Endodermal cell (in vitro differentiated cells): ENCODE measurements at places on chromosomes 11 and 22.

GRCh38 chr11:70747285-70747684 is 349.0 kb downstream of the CTTN start:
- peaks cover 2% of the 10 kb centered on the region for H3K4me1 ChIP-seq
- no peaks in the 10 kb centered on the region for H3K36me3 ChIP-seq

DNA sequence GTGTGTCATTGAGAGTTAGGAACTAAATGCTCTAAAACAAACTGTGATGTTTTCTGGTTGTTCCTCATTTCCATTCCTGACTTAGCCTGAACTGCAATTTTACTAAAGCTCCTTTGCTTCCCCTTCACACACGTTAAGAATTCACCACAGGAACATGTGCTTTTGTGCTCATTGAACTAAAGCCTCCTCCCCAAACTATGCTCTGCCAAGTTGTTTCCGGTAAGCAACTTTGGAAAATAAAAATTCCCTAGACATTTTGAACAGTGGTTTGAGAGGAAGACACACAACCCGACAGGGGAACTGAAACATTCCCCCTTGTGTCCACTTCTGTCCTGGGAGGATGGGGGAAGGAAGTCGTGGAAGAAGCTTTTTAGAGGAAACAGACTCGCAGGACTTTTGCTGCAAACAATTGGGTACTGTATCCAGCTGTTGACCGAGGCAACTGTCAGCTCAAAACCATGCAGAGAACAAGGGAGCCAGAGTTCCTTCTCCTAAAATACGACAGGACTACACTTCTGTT is 66.9 kb downstream of the GAB2 start:
- no peak overlapping the region for H3K4me3 ChIP-seq
- H3K4me1 ChIP-seq: peaks cover 28% of the 10 kb centered on the region
- H3K36me3 ChIP-seq: peaks cover 6% of the 10 kb centered on the region
- DNase-seq: no peak

DNA sequence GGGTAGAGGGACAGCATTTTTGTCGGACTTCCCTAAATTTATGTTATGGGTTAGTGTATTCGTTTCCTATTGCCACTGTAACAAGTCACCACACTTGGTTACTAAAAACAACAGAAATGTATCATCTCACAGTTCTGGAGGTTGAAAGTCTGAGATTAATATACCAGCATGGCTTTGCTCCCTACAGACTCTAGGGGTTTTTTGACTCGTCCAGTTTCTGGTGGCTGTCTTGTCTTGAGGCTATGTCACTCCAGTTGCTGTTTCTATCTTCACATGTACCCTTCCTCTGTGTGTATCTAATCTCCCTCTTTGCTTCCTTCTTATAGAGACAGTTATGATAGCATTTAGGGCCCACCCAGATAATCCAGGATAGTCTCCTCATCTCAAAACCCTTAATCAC is 9.1 kb upstream of the CCDC179 start:
- DNase-seq: no peak
- H3K27ac ChIP-seq: no peak overlapping the region
- H3K27me3 ChIP-seq: no peaks in the 10 kb centered on the region
- H3K4me1 ChIP-seq: no peaks in the 10 kb centered on the region
- no peaks in the 10 kb centered on the region for H3K36me3 ChIP-seq
- no peak overlapping the region for H3K4me3 ChIP-seq

- H3K36me3 ChIP-seq: no peaks in the 10 kb centered on the region
- DNase-seq: no peak
- H3K27me3 ChIP-seq: no peaks in the 10 kb centered on the region
- H3K4me3 ChIP-seq: no peak overlapping the region
- H3K4me1 ChIP-seq: peaks cover 9% of the 10 kb centered on the region
- no peak overlapping the region for H3K27ac ChIP-seq
Observed at GRCh38 chr22:36898690-36899089, 14.7 kb upstream of the CSF2RB start.

- no peaks in the 10 kb centered on the region for H3K4me1 ChIP-seq
- no peak overlapping the region for H3K27ac ChIP-seq
- no peaks in the 10 kb centered on the region for H3K27me3 ChIP-seq
- no peak for DNase-seq
Observed at GRCh38 chr22:46454504-46455269, 82.7 kb downstream of the CELSR1 start.

GRCh38 chr22:46381142-46381541 is 45.6 kb downstream of the TRMU start:
- no peaks in the 10 kb centered on the region for H3K27me3 ChIP-seq
- H3K36me3 ChIP-seq: peaks cover 18% of the 10 kb centered on the region
- H3K4me1 ChIP-seq: peaks cover 12% of the 10 kb centered on the region
- H3K4me3 ChIP-seq: no peak overlapping the region

DNA sequence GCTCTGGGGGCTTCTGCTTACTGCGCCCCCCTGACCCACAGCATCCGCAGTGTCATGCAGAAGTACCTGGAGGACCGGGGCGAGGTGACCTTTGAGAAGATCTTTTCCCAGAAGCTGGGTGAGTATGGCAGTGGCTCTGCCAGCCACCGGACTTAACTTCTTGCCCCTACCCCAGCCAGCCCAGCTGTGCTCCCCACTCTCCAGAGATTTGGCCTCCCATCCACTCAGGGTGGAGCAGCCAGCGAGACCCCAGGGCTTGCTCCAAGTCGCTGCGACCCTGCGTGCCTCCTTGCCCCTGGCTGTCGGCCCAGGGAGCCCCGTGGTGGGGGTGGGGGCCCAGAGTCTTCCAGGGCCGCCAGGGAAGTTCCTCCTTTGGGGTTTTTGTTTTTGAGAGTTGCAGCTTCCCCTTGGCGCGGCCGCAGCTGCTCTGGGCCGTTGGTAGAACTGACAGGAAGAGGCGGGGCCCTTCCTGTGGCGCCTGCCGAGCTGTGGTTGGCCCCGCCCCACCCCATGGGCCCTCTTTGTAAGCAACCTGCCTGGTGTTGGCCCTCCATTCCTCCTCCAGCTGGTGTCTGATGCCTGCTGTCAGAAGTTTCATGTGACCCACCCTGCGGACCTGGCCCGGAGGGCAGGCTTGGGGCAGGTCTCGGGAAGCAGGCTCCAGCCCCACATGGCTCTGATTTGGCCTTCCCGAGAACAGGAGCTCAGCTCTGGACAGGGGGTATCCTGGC is 11.1 kb downstream of the GRK2 start:
- peak; percentile 89 for DNase-seq
- H3K36me3 ChIP-seq: peaks cover 12% of the 10 kb centered on the region
- peak overlapping the region; percentile 82 for H3K27ac ChIP-seq
- H3K4me1 ChIP-seq: no peaks in the 10 kb centered on the region
- no peaks in the 10 kb centered on the region for H3K27me3 ChIP-seq

DNA sequence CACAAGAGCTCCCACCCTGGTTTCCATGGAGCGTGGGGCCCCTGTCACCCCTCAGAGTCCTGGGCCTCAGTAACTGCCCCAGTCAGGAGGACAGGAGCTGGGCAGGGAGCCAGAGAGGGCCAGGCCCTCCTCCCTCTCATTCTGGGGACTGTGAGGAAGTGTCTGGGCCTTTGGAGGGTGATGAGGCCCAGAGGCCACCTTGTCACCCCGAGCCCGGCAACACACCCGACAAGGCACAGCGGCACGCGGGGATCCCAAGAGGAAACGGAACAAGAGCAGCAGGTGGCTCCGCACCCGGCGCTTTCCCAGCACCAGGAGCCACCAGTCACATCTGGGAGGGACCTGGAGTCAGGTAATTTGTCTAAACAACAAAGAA is 72.1 kb downstream of the CELSR1 start:
- H3K4me3 ChIP-seq: no peak overlapping the region
- H3K27me3 ChIP-seq: no peaks in the 10 kb centered on the region
- no peak overlapping the region for H3K27ac ChIP-seq
- DNase-seq: no peak
- no peaks in the 10 kb centered on the region for H3K4me1 ChIP-seq

- H3K27ac ChIP-seq: no peak overlapping the region
- H3K4me1 ChIP-seq: no peaks in the 10 kb centered on the region
- no peak for DNase-seq
- H3K27me3 ChIP-seq: no peaks in the 10 kb centered on the region
- H3K4me3 ChIP-seq: no peak overlapping the region
Observed at GRCh38 chr22:45616432-45616831, 55.2 kb upstream of the ATXN10 start.

- no peak overlapping the region for H3K4me3 ChIP-seq
- no peaks in the 10 kb centered on the region for H3K4me1 ChIP-seq
- H3K36me3 ChIP-seq: peaks cover 11% of the 10 kb centered on the region
- no peaks in the 10 kb centered on the region for H3K27me3 ChIP-seq
- no peak for DNase-seq
Observed at GRCh38 chr11:65645710-65646109, 7.8 kb downstream of the SIPA1 start.

DNA sequence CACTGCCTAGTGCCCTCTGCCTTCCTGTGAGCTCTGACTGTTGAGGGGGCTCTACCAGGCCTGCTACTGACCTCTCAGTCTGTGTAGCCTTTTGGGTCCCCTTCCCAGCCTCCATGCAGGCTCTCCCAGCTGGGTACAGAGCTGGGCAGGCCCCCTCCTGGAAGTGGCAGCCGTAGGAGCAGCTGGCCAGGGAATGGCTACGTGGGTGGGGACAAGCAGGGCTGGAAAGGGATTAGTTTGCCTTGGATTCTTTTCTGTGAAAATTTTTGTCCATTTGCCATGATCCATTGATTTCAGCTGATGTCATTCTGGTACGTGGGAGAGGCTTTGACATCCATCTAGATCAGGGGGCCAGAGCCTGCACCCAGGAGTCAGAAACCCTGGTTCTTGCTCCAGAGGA is 23.9 kb upstream of the NECTIN1 start:
- H3K4me1 ChIP-seq: no peaks in the 10 kb centered on the region
- H3K27ac ChIP-seq: no peak overlapping the region
- H3K36me3 ChIP-seq: no peaks in the 10 kb centered on the region

GRCh38 chr11:131897956-131898355 is 527.5 kb downstream of the NTM start:
- H3K36me3 ChIP-seq: no peaks in the 10 kb centered on the region
- no peak overlapping the region for H3K4me3 ChIP-seq

DNA sequence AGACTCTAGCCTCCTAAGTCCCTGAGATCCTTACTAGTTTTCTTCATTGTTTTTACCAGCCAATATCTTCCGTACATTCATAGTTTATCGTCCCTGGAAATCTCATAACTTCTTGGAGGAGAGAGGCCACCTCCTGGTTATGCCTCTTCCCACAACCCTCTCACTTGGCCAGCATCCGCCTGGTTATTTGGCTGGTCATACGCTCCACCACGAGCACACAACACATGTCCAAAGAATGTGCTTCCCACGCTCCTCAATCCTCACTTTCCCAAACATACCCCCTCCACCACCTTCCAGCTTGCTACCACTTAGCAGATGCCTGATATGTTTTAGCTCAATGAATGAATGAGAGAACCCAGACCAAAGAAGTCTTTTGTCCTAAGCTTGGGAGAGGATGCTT is 83.5 kb upstream of the EIF3D start:
- no peaks in the 10 kb centered on the region for H3K27me3 ChIP-seq
- H3K36me3 ChIP-seq: no peaks in the 10 kb centered on the region
- no peak overlapping the region for H3K4me3 ChIP-seq
- H3K4me1 ChIP-seq: peaks cover 10% of the 10 kb centered on the region
- no peak for DNase-seq
- H3K27ac ChIP-seq: no peak overlapping the region

DNA sequence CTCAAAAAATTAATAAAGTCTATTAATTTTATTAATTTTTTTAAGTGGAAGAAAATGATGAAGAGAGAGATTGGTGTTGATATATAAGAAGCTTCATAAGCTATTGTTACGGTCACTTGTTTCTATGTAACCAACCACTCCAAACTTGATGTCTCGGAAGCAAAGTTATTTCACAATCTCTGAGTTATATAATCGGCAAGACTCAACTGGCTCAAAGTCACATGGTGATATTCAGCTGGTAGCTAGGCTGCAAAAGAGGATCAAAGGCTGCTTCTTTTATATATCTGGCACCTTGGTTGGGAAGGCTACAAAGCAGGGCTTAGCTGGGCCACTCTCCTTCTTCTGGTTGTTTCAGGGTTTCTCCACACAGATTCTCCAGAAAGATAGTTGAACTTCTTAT is 245.1 kb upstream of the ARHGAP42 start:
- no peak overlapping the region for H3K4me3 ChIP-seq
- no peaks in the 10 kb centered on the region for H3K27me3 ChIP-seq
- no peaks in the 10 kb centered on the region for H3K4me1 ChIP-seq
- H3K36me3 ChIP-seq: no peaks in the 10 kb centered on the region
- no peak overlapping the region for H3K27ac ChIP-seq

DNA sequence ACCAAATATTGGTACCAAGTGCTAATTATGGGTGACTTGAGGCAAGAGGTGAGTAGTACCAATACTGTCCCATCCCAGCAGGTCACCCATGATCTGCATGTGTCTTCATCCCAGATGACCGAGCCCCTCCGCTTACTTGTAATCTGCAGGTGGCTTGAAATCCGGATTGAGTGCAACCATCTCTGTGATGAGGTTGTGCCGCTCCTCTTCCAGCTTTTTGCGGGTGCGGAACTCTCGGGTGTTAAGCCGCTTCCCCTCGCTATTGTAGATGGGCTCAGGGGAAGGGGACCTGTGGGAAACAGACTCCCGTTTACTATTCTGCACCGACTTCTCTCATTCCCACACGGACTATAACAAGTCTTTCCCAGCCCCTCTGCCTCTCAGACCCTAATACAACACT is 8.2 kb downstream of the SF1 start:
- H3K27me3 ChIP-seq: no peaks in the 10 kb centered on the region
- peaks cover 91% of the 10 kb centered on the region for H3K36me3 ChIP-seq
- no peak overlapping the region for H3K4me3 ChIP-seq

DNA sequence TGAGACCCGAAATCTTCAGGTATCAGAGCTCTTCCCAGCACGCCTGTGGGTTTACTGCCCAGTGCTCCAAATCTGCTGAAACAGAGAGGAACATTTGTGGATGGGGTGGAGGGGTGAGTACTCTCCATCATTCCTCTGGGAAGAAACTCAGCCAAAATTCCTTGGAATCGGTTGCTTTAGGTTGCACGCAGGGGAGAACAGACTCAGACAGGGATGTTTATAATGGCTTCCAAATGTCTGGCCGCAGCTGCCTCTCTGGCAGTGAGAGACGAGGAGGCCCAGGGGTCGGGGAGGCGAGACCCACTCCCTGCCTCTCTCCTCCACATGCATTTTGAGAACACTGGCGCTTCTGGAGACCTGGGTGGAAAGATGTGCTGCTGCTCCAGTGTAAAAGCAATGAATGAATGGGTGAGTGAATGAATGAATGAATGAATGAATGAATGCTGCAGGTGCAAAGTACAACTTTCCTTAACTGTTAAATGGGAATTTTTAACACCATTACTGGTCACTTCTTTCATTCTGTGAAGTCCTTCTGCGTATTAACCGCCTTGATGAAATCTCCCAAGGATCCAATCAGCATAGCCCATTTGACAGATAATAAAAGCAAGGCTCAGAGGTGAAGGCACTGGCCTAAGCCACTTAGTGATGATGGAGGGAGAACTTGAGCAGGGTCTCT is 437.4 kb downstream of the MIAT start:
- no peak overlapping the region for H3K27ac ChIP-seq
- peak; percentile 27 for DNase-seq
- H3K4me1 ChIP-seq: no peaks in the 10 kb centered on the region
- H3K4me3 ChIP-seq: no peak overlapping the region
- no peaks in the 10 kb centered on the region for H3K36me3 ChIP-seq

DNA sequence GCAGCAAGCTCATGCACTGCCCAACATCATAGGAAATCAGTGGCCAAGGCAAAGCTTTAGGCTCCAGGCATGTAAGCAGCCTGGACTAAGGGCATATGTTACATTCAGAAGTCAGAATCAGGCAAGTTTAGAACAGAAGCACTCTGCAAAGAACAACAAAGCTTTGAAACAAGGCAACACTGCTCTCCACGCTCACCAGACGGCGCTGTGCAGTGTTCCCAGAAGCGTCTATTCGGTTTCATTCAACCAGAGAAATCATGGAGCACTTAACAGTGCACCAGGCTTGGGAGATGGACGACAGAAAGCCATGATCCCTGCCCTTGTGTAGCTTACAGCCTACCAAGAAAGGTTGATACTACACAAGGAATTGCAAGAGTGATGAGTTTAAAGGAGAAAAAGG is 555.8 kb downstream of the BUD13 start:
- H3K4me1 ChIP-seq: no peaks in the 10 kb centered on the region
- H3K4me3 ChIP-seq: no peak overlapping the region
- H3K27ac ChIP-seq: no peak overlapping the region
- no peaks in the 10 kb centered on the region for H3K36me3 ChIP-seq
- no peak for DNase-seq
